ENCODE measurements at places on chromosomes 4 and X.
A peak's percentile ranks its signal among the peaks of the same experiment; 100 is the strongest.

- no peak for DNase-seq
Measured at GRCh38 chr4:41645728-41646390, 102.7 kb downstream of the PHOX2B start.

DNA sequence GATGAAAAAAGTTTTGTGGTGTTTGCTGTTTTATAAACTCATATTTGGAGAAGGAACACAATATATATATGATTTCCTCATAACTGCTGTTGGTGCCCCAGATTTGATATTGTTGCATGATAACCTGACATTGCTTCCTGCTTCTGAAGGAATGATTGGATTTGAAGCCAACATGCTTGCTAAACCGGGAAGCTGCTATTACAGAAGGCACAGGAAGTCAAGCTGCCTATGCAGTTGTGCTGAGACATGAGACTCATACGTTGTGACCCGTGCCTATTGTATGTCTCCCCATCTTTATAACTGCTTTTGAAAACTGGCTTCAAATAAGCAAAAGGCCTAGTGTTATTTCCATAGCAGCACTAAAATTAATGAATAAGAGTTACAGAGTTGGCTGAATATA lies 32.9 kb downstream of the GAB1 start:
- no peak for DNase-seq

DNA sequence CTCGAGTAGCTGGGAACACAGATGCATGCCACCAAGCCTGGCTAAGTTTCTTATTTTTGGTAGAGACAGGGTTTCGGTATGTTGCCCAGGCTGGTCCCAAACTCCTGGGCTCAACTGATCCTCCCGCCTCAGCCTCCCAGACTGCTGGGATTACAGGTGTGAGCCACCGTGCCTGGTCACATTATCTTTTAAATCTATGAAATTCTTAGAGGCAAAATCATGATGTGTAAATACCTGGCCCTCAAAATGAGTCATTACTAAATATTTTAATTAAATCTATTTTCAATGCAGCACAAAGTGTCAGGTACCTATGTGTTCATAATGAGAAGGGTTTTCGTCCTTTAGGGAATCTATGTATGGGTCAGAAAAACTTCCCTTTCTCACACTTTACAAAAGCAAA lies 222.5 kb upstream of the GPC4 start:
- DNase-seq, result no peak

- DNase-seq, result peak; percentile 73
Measured at GRCh38 chr4:26022346-26023202, 108.6 kb downstream of the SMIM20 start.

GRCh38 chrX:3950373-3950772 lies 236.9 kb upstream of the PRKX start:
- DNase-seq, result no peak

DNA sequence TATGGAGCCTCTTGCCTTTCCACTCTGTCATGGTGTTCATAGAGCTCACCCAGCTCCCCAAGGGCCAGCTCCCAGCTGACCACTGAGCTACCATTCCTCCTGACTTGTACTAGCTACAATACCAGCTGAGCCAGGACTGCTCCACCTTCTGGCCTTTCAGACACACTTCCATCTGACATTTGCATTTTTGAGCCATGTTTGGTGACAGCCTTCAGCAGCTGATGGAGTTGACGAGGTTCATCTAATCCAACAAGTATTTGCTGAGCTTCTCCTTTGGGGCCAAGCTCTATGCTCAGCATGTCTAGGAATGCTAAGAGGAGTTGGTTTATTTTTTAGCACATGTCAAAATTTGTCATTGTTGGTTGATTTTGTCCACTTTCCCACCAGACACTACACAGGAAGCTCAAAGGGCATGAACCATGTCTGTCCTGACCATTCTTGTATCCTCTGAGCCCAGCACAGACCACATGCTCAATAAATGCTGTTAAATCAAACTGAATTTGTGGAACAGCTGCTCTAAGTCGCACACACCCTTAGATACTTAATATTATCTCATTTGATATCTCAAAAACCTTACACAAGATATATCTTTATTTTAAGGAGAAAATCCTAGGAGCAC lies 142.6 kb upstream of the PPARGC1A start:
- no peak for DNase-seq

DNA sequence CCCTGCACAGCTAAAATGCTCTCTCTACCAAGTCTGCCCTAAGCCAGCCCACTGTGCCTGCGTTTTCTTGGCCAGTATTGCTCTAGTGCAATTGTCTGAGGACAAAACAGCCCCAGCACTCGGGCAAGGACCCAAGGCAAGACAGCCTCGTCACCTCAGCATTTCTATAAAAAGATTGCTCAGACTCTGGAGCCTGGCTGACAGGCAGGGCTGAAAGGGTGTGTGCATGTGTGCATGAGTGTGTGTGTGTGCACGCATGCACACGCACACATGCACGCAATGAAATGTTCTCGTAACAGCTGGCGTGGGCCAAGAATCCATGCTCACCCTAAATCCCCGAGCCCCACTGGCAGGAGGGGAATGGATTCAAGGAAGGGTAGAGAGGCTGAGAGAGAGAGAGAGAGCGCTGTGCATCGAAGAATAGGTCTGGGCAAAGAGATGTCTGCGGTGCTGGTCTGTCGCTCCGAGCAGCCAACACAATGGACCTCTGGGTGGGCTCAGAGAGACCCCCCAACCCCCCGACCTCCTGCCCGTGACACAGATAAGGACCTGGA lies 579.2 kb downstream of the BCOR start:
- no peak for DNase-seq

DNA sequence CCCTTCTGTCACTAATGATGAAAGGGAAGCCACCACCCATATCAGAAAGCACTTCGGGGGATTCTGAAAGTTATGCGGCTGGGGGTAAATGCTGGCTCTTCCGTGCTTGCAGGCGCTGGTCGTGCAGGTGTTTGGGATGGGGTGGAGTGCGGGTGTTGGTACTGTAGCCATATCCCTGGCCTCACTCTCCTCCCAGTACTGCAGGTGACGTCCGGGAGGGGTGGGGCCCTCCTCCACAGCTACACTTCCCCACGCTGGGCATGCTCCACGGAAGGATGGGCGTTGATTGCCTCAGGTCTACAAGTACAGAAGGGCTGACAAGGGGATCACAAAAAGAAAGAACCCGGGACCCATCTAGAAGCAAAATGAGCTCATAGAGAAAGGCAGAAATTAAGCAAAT lies 48.6 kb upstream of the CLDN24 start:
- DNase-seq, result no peak

GRCh38 chr4:3368334-3368733 lies 73.4 kb upstream of the HGFAC start:
- no peak for DNase-seq

DNA sequence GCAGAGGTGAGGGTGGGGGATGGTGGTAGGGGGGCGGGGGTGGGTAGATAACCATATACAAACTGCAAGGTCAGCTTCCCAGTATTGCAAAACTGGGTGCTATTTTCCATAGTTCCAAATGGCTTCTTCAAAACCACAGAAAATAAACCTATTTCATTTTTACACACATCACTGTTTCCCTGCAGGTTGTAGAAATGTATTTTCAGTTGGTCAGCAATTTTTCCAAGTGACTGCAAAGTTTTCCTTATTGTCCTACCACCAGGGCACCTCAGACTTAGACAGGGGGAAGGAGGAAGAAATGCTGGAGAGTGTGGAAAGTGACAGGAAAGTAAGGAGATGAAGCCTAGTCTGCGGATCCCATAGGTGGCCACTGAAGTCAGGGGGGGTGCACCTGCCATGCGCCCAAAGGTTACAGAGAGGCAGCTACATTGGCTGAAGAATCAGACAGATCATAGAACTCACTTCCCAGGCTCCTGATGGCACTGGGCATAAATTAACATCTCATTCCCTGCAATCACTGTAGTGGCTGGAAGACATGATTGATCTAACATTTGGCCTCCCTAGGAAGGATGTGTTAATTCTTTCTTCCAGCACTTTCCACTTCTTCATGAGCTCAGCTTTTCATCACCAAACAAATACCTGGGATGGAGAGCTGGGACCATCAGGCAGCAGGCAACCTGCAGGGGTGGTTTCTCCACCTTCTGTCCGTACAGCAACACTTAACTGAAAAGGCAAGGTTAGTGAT lies 402.0 kb downstream of the HNRNPD start:
- DNase-seq, result no peak

DNA sequence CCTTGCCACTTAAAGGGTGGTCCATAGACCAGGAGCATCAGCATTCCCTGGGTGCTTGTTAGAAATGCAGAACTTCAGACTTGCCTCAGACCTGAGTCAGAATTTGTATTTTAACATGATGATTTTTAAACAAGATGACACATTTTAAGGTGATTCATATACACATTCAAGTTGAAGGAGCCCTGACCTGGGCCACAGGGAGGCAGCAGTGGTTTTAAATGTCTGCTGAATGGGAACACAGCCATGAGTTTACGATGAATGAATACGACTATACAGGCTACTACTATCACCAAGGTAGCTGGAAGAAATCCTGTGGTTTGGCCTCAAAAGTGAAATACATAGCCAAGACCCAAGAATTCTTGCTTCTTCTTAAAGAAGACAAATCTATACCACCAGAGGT lies 2.9 kb downstream of the HDAC8 start:
- DNase-seq, result no peak

DNA sequence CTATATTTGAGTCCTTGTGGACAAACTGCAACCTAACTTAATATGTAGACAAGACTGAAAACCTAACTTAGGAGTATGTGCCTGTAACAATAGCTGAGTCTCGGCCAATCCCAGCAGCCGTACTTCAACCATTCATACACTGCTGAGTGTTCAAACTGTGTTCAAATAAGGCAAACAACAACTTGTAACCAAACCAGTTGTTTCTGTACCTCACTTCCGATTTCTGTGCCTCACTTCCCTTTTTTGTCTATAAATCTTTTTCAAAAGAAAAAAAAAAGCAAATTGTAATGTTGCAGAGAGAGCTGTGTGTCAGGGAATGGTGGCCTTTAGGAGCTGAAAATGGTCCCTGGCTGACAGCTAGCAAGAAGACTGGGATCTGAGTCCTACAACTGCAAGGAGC lies 46.0 kb downstream of the GEMIN8 start:
- DNase-seq, result no peak

- DNase-seq, result no peak
Measured at GRCh38 chr4:131430302-131430701, 1718.8 kb upstream of the PCDH10 start.

- DNase-seq, result no peak
Measured at GRCh38 chr4:166324321-166324720, 451.3 kb downstream of the TLL1 start.

- DNase-seq, result no peak
Measured at GRCh38 chr4:122890147-122890795, 32.1 kb downstream of the NUDT6 start.

GRCh38 chrX:15358533-15358932 lies 23.2 kb upstream of the PIGA start:
- DNase-seq, result no peak

GRCh38 chr4:164509951-164510350 lies 244.0 kb upstream of the SMIM31 start:
- no peak for DNase-seq

DNA sequence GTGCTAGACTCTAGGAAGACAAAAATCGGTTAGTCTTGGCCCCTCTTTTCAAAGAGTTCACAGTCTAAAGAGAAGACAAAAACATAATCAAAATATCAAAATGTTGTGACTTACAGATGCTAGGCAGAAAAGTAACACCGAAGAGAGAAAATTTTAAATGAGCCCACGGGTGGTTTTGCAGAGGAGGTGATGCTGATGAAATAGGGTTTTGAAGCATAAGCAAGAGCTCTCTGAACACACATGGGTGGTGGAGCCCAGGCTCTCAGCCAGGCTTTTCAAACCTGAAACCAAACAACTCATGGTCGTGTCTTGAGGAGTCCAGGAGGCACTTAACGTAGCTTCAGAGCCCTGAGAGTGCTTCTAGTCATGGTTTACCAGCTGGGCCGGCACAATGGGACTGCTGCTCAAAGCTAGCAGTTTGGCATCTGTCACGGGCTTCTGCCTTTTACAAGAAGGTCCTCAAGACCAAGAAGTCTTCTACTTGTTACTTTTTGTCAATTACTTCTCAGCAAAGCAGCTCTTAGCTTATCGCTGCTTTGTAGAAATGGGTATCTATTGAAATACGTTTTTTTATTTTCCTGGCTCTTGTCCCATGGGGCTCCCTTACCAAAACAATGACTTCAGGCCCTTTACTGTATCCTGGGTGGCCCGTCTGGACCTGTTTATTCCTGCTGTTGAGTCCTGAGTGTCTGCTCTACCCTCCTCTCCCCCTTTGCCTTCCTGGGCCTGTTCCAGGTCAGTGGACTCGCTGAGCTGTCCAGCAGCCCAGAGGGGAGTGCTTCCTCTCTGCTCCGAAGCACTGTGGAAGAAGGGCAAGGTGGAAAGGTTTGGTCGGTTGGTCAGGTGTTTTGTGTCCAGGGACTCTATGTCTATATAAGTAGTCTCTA lies 69.5 kb downstream of the TNIP2 start:
- no peak for DNase-seq

- no peak for DNase-seq
Measured at GRCh38 chr4:79678472-79679202, 270.6 kb upstream of the GK2 start.

DNA sequence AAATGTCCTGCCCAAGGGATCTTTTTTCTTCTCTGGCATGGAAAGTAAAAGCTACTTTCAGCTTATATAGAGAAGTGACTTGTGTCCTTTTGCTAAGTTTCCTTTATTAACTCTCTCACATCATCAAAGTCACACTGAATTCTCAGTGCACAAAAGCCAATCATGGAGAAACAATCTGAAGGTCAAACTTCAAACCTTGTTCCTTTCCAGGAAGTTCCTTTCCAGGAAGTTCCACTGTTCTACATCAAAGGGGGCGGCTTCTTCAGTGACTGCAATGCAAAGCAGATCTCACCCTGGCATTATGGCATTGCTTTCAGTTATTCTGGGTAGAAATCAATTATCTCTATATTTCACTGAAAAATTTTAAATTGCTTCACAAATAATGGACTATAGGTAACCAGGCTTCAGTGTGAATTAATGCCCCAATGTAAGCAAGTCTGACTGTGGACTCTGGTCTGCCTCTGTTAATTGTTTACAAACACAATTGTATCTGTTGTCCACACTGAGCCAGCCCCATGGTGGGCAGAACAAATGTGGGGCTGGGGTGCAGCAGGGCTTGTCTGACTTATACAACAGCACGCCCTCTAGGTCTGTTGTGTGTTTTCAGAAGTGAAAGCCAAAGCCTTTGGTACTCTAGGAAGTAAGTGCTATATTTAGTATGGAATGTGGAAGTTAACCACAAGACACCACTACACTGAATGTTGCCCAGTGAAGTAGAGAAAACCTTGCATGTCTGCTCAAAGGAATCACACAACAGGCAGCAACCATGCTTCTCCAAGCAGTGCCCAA lies 98.8 kb downstream of the CDS1 start:
- no peak for DNase-seq

GRCh38 chr4:119510395-119511149 lies 118.0 kb downstream of the PDE5A start:
- DNase-seq, result no peak
